ENCODE measurements at places on chromosomes 7 and 10.

DNA sequence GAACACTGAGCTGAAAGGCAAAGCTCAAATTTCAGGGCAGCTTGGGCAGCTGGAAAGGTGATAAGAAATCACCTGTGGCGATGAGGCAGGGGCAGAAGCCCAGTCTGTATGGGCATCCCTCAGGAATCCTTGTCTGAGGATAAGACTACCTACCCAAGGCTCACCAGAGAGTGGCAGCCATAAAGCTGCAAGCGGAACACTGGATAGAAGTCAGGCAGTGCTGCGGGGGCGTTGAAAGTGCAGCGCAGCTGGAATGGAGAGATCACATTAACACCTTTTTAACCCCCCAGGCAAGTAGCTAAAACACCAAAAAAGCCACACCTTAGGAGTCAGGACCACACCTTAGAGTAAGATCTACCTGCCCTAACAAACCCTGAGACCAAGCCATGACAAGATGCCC, 38.2 kb downstream of the ABCB5 start:
- DNase-seq = no peak

DNA sequence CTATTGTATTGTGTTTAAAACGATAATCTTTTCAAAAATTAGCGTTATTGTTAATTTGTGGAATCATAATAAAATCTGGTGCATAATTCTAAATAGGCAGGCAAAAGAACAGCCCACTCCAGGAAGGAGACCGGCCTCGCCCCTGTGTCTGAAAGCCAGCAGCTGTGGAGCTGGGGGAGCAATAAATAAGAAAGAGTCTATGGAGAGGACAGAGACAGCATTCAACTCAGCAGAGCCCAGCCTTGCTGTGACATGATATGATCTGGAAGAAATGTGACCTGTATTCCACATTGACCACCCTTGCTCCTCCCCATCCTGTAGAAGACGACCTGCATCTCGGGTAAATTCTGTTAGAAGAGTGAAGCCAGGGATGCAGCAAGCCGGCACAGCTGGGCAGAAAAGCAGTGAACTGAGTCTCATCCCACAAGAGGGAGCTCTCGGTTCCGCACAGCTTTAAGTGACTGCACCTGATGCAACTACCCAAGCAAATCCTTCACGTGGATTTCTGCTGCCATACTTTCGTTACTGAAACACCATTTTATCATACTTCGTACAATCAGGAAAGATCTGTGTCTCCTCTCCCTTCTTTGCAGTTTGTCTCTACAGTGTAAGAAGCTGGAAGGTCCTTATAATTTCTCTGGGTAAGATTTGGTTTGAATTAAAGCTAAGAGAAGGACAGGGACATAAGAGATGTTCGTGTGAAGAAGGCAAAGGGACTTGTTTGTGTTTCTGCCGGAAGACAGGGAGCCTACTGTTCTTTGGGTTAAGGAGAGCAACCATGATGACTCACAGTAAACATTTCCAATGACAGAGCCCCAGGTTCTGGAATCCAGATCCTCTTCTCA, 427.1 kb downstream of the GPAM start:
- DNase-seq = no peak

DNA sequence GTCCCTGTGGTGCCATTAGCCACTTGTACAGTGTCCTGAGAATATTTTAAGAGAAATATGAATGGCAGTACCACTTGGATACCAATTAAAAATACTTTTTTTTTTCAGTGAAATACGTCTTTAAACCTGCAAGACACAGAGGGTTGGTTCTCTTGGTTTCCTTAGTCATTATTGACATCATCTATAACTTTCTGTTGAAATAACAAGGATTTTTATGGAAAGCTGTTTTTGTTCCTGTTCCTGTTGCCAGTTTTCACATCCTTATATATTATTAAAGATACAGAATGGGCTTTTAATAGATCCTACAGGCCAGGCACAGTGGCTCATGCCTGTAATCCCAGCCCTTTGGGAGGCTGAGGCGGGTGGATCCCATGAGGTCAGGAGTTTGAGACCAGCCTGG, 579.9 kb downstream of the AUTS2 start:
- no peak for DNase-seq

DNA sequence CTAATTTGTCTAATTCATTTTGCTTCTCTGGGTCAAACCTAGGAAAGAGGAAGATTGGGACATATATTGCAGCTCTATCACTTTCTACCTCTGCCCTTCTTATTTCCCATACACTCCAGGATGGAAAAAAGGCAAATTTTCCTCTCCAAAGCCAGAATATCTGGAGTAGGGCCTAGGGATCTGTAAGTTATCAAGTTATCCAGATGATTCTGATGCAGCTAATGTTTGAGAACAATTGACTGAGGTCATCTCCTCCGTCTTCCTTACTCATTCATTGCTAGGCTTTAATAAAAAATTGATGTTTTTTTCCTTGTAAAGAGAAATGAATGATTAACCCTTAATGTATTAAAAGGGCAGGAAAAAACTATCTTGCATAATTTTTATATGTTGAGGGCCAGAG, 211.9 kb upstream of the GLI3 start:
- DNase-seq = no peak

Measured in NCI-H226 (cell line).